Fibroblast of the aortic adventitia (primary cell): ENCODE measurements at places on chromosomes 11 and 22. TPM values are rescaled to one million over a fixed set of nuclear protein-coding genes. Genes with fewer than 3 reads are reported as not detected.

GRCh38 chr11:64482588-64482987 lies 108.4 kb upstream of the SLC22A12 start:
- DNase-seq: no peak

DNA sequence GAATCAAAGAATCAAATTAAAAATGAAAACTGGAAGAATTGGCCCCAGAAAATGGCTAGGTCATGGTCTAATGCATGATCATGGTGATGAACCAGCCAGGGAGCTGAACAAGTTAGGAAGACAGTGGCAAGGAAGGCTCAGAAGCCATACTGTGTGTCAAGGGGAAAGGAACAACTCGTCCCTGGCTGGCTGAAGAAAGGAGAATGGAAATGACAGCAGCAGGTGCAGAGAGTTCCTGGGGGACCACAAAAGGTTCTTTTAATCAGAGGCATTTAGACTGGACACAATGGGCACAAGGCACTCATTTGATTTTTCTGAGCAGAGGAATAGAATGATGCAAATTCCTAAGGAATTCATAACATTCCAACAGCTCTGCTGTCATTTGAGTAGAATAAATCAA lies 209.9 kb downstream of the LARGE1 start:
- no peak for DNase-seq

- peak; percentile 41 for DNase-seq
Observed at GRCh38 chr22:36349726-36350125, 38.0 kb downstream of the MYH9 start.

GRCh38 chr22:33917744-33918406 lies 2.4 kb downstream of the LARGE1 start:
- DNase-seq: peak; percentile 17

DNA sequence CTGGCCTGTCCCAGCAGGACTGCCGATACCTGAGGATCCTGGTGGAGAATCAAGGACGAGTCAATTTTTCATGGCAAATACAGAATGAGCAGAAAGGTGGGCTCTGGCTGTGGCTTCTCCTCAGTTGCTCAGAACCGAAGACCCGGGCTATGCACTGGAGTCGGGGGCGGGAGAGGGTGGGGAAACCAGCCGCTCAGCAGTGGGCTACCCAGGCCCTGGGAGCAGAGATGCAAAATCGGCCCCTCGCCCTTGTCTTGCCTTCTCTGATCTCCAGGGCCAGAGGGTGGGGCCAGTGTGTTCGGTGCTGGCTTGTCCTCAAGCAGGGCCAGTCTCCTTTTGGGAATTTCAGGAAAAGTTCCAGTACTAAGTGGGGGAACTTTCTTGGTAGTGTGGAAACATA lies 18.4 kb upstream of the GLB1L2 start:
- no peak for DNase-seq

DNA sequence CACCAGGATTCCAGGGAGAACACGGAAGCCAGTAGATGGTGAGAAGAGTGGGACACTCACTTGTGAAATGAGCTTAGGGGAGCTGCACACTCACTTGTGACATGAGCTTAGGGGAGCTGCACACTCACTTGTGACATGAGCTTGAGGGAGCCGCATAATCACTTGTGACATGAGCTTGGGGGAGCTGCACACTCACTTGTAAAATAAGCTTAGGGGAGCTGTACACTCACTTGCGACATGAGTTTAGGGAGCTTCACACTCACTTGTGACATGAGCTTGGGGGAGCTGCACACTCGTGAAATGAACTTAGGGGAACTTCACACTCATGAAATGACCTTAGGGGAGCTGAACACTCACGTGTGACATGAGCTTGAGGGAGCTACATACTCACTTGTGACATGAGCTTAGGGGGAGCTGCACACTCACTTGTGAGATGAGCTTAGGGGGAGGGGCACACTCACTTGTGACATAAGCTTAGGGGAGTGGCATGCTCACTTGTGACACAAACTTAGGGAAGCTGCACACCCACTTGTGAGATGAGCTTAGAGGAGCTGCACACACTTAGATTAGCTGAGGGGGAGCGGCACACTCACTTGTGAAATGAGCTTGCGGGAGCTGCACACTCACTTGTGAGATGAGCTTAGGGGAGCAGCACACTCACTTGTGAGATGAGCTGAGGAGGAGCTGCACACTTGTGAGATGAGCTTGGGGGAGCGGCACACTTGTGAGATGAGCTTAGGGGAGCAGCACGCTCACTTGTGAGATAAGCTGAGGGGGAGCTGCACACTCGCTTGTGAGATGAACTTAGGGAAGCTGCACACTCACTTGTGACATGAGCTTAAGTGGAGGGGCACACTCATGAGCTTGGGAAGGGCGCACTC lies 59.0 kb downstream of the NCAPD3 start:
- DNase-seq: no peak

ADM2 gene
- total RNA-seq: 2.5 and 8.0 TPM in 2 replicates

- no peak for DNase-seq
Observed at GRCh38 chr11:8746331-8746974, 63.9 kb downstream of the RPL27A start.

DNA sequence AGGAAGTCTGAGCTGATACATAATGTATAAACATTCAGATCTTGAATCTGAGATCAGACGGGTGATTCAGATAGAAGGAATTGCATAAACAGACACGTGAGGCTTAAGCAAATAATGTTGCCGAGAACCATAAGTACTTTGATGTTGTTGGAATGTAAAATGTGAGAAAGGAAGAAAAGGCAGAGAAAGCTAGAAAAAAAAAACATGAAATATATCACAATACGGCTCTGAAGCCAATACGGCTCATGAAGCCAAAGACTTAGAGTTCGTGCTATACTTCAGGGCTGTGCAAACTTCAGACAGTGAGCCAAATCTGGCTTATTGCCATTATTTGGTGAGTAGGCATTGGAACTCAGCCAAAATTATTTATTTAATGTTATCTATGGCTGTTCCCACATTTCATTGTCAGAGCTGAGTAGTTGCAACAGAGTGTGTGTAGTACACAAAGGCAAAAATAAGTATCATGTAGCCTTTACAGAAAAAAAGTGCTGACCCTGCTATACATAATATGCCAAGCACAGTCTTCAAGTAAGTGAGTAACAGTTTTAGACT lies 673.3 kb downstream of the CNTN5 start:
- peak; percentile 25 for DNase-seq

DNA sequence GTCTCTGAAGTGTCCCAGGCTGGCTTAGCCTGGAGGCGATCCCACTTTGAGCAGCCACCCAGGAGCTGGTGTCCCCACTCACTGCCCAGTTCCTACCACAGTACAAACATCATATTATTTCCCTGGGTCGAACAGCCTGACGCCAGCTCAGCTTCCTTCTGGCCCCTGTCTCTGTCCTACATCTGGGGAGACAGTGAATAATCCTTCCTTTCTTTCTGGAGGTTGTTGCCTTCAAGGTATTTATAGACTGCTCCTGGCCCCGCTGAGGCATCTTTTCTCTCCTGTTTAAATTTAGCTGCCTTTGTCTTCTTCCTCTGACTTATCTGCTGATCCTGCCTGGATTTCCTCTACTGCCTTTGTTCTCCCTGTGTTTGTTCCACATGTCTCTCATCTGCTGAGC lies 56.8 kb upstream of the LRRC55 start:
- DNase-seq: no peak
